Ovary (tissue), 10 donors: ENCODE measurements at places on chromosomes 2 and 18. TPM values are rescaled to one million over a fixed set of nuclear protein-coding genes. Genes with fewer than 3 reads are reported as not detected.

MERTK gene
- total RNA-seq = 11.0 TPM

DNAJC5G gene
- not detected for total RNA-seq

INPP4A gene
- total RNA-seq = 23.8 TPM

CROCC2 gene
- 2.4 TPM for total RNA-seq

LRRTM1 gene
- 0.46 TPM for total RNA-seq

LIMS4 gene
- total RNA-seq = 3.5 TPM

PPM1G gene
- 48.0 TPM for total RNA-seq

LIMS3 gene
- total RNA-seq = 6.8 TPM

PHOSPHO2 gene
- total RNA-seq = 6.3 TPM

STPG4 gene
- not detected for total RNA-seq

ADGRF3 gene
- 0.33 TPM for total RNA-seq

COL6A3 gene
- 186 TPM for total RNA-seq

SLC5A7 gene
- total RNA-seq = not detected

HOXD12 gene
- not detected for total RNA-seq

BABAM2 gene
- 49.7 TPM for total RNA-seq

GREB1L gene
- 10.4 TPM for total RNA-seq

ERFE gene
- 0.42 TPM for total RNA-seq

RNPEPL1 gene
- total RNA-seq = 22.6 TPM

IRS1 gene
- 45.1 TPM for total RNA-seq

CIB4 gene
- not detected for total RNA-seq

FSHR gene
- total RNA-seq = 0.22 TPM

TMEFF2 gene
- total RNA-seq = not detected

CNTNAP5 gene
- not detected for total RNA-seq

KCNF1 gene
- not detected for total RNA-seq

NRP2 gene
- 106 TPM for total RNA-seq

KCNG3 gene
- 1.6 TPM for total RNA-seq

POTEJ gene
- not detected for total RNA-seq

ARHGAP15 gene
- 5.9 TPM for total RNA-seq

IL1A gene
- not detected for total RNA-seq

IL37 gene
- total RNA-seq = not detected

DSG3 gene
- total RNA-seq = not detected

SERPINB13 gene
- not detected for total RNA-seq

MALL gene
- 2.4 TPM for total RNA-seq

PDE1A gene
- 8.4 TPM for total RNA-seq

RGPD8 gene
- total RNA-seq = 18.4 TPM

ACMSD gene
- not detected for total RNA-seq

LRRFIP1 gene
- total RNA-seq = 32.4 TPM

MPP4 gene
- not detected for total RNA-seq

TFPI gene
- total RNA-seq = 36.0 TPM

HRH4 gene
- total RNA-seq = not detected

MYO7B gene
- total RNA-seq = not detected

ERMN gene
- total RNA-seq = not detected

RGPD3 gene
- total RNA-seq = 0.15 TPM

DYNAP gene
- not detected for total RNA-seq

FMNL2 gene
- 57.2 TPM for total RNA-seq

ERICH2 gene
- total RNA-seq = 1.1 TPM

CNGA3 gene
- total RNA-seq = not detected

FOXD4L1 gene
- total RNA-seq = 0.12 TPM

REG3A gene
- not detected for total RNA-seq

CAPN14 gene
- not detected for total RNA-seq

CCDC68 gene
- 62.8 TPM for total RNA-seq

MFSD2B gene
- not detected for total RNA-seq
